KG1 (cell line): ENCODE measurements at places on chromosomes 5 and 9.
A peak's percentile ranks its signal among the peaks of the same experiment; 100 is the strongest.

- DNase-seq, result no peak
Observed at GRCh38 chr5:137665678-137666460, 70.0 kb downstream of the KLHL3 start.

DNA sequence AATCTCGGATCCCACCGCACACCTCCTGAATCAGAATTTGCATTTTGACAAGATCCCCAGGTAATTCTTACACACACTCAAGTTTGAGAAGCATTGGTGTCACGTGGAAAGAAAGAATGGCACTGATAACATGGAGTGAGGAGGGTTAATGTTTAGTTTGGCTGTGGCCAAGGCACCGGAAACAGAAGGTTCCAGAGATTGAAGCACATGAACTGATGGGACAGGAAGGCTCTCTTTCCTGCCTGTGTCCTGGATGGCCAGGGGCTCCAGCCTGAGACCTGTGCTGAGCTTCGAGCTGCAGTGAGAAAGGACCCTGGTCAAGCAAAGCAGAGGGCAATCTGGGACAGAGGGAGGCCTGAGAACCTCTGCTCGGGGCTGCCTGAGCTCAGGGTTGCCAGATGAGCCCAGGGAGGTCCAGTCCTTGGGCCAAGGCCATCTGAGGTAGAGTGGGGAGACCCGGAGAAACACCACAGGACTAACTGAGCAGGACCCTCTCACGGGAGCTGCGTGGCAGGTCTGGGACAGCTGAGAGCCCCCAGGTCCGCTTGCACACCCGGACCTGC lies 27.3 kb downstream of the AFAP1L1 start:
- no peak for DNase-seq

DNA sequence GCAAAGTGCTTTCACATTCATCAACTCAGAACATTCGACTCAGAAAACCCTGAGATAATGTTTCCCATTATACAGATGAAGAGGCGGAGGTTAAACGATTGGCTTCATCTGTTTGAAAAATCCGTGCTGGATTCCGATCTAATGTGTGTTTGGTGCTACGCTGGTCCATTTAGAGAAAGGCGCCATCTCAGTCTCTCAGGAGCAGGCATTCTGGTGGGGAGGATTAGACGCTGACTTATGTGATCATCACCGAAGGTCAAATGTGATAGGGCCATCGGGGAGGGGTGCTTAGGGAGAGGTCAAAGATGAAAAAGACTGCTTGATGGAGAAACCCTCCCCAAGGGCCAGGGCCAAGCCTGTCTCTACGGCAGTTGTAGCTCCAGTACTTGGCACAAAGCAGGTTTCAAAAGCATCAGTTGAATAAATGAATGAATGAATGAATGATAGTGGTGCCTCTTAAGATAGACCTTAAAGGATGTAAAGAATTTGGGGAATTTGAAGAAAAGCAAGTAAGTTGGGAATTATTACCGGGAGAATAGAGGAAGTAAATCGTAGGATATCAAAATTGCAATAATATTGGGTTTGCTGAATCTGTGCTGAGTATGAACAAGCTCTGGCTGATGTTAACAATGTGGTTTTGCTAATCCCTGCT lies 160.6 kb upstream of the SHB start:
- no peak for DNase-seq

GRCh38 chr5:177195307-177195952 lies 61.9 kb downstream of the NSD1 start:
- DNase-seq, result no peak

GRCh38 chr9:35730486-35730854 lies 1.5 kb downstream of the TLN1 start:
- DNase-seq, result no peak

- no peak for DNase-seq
Observed at GRCh38 chr5:1471240-1471853, 26.1 kb upstream of the SLC6A3 start.

DNA sequence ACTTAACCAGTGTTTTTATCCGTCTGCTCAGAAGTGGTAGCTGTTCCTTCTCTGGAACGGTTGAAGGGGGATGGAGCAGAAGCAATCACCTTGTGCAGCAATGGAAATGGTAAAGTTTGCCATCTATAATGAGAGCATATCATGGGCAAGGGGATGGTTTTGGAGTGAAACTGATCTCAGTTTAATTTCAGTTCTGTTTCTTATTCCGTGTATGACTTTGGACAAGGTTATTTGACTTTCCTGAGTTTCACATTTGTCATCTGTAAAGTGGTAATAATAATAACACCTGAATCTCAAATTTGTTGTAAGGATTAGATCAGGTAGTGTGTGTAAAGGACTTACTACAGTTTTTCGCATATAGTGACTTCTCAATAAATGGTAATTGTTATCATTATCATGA lies 106.1 kb downstream of the PCSK1 start:
- no peak for DNase-seq

GRCh38 chr5:132496191-132496630 lies 5.6 kb upstream of the IRF1 start:
- DNase-seq, result no peak

DNA sequence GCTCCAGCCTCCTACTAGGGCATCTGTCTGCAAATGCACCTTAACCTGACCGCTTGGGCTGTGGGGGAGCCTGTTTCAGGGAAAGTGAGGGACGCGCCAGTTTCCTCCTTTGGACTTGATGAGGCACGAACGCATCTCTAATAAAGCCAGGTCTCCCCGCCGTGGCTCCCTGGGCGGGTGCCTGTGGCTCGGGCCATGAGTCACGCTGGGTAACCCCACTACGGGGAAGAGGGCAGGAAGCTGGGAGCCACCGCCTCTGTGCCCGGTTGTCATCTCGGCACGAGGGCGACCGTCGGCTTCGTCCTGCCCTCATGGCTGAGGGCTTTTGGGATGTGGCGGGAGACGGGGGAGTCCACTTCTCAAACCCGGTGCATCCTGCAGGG lies 12.1 kb downstream of the NOTCH1 start:
- peak; percentile 61 for DNase-seq

DNA sequence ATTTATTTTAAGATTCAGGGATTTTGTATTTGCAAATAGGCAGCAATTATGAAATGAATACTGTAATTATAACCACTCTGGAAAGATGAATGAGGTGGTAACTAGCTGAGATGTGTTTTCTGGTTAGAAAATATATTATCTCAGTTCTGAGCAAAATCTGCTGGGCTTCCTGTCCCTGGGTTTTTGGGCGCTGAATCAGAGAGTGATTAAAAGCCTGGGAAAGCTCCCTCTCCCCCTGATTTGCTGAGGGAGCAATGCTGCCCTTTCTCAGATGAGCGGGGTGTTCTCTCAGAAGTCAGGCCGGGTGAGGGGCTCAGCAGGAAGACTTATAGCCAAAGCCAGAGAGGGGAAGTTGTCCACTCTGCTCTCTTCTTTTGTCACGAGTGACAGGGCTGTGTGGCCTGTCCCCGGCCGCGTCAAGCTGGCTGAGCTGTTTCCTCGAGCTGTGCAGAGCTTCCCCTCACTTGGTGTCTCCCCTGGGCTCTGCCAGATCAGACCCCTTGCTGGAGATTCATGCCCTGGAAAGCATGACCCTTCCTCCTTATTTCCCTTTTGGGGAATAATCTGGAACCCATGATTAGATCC lies 39.8 kb upstream of the PITX1 start:
- no peak for DNase-seq

GRCh38 chr5:164501344-164501743 lies 995.9 kb downstream of the MAT2B start:
- DNase-seq, result no peak

DNA sequence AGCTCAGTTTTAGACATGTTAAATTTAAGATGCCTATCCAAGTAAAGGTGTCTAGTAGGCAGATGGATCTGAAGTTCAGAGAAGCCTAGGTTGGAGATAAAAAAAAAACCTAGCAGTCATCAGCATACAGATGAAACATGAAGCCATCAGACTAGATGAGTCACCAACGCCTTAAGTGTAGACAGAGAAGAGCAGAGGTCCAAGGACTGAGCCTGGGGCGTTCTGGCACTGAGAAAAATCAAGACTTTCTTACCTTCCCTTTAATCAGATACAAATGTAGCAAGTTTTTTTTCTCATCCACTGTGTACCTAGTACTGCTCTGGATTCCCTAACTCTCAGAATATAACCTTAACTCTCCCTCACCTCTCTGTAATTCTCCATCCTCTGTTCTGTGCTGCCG lies 97.3 kb downstream of the SIL1 start:
- DNase-seq, result no peak

DNA sequence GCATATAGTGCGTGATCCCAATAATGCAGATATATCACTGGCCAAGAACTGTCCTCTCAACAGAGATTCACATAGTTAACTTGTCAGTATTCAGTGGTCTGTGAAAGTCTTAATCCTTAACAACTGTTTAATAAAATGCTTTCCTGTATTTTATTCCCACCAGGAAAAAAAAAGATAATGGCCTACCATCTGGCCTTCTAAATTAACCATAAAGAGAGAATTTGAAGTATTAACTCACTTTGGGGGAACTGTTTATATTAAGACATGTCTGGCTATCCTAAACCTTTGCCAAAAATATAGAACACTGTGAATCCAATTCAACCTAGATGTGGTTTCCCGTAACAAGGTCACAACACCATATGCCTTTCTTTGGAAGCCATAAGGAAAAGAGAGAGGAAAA lies 818 bp upstream of the FREM1 start:
- DNase-seq, result no peak

DNA sequence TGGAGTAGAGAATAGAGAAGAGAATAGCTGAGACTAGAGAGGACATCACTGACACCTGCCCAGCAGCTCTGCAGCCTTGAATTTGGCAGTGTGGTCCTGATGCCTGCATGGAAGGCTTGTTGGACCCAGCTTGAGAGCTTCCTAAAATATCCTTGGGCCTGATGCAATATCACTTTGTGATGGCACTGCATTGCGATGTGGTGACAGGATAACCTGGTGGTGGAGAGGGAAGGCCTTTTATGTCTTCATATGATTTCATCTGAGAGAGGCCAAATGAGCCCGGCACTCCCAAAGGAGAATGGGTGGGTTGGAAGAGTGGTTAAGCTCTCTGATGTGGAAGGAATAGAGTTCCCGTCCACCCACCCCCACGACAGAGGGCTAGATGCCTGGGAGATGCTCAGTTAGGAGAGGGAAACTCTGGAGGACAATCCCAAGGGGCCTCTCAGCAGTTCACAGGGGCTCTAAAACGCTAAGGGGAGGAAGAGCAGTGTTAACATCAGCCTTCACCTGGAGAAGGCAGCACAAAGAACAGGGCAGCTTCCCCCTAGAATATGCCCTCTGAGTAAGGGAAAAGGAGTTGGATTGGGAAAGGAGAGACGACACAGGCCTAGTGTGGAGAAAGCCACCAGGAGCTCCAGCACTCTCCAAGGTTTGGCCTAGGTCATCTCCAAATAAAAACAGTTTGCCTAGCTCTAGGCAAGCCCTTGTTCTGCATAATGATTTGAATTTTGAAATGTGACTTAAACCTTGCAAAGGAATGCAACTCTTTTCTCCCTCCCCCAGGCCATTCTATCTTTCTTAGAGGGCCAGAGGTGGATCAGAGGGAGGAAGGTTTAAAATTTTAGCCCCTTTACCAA lies 99.8 kb upstream of the SSBP2 start:
- peak; percentile 80 for DNase-seq

GRCh38 chr9:111759762-111760639 lies 34.7 kb downstream of the SHOC1 start:
- peak; percentile 54 for DNase-seq

GRCh38 chr5:82959466-82959865 lies 117.7 kb downstream of the TMEM167A start:
- DNase-seq, result no peak

DNA sequence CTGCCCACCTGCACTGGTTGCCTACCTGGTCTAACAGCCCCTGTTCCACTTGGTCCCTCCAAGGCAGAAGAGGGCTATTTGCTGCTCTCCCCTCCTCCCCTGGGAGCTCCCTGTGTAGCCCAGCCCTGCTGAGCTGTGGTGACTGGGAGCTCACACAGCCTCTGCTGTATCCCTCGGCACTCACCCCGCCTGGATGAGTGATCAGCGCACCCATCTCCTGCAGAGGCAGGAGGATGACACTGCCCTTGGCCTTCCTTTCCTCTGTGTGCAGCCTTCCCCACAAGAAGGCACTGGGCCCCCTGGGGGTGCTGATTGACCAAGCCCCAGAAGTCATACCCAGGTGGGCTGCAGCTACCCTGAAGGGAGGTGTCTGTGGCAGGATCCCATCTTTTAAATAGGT lies 134.2 kb downstream of the ADAMTS2 start:
- DNase-seq, result no peak

DNA sequence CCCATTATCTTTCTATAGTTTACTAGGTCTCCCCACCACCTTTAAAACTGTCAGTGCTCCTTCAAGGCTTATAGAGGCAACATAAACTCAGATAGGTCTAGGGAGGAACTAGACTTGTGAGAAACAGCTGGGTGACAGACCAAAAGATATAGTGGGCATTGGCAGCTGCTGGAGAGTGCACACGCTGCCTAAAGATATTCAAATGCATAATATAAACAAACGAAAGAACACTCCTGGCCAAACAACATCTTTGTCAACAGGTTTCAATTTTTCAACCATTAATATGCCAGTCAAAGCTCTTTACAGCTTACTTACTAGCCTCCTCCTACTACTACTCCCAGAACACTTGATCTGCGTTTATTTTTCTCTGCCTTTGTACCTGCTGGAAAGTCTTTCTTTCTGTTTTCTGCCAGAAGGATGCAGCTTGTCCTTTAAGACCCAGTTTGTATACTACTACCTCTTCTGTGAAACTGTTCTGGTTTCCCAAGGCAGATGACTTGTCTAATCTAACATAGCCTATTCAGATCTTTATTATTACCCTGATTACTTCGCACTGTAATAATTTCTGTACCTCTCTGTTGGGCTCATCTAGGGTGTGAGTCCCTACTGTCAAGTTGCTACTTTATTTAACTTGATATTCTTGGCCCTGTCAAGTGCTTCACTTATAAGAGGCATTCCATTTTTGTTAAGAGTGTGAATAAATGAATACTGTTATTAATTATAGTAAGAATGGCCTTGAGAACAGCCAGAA lies 14.3 kb downstream of the KDM3B start:
- no peak for DNase-seq

GRCh38 chr5:158126442-158127405 lies 267.8 kb upstream of the CLINT1 start:
- DNase-seq, result no peak

- DNase-seq, result no peak
Observed at GRCh38 chr9:119092125-119092524, 277.1 kb downstream of the BRINP1 start.

GRCh38 chr5:146173597-146173996 lies 8.9 kb downstream of the LARS1 start:
- no peak for DNase-seq

GRCh38 chr9:90099262-90099963 lies 494.6 kb downstream of the GADD45G start:
- DNase-seq, result peak; percentile 51

GRCh38 chr5:58922461-58923171 lies 339.7 kb downstream of the RAB3C start:
- DNase-seq, result no peak

DNA sequence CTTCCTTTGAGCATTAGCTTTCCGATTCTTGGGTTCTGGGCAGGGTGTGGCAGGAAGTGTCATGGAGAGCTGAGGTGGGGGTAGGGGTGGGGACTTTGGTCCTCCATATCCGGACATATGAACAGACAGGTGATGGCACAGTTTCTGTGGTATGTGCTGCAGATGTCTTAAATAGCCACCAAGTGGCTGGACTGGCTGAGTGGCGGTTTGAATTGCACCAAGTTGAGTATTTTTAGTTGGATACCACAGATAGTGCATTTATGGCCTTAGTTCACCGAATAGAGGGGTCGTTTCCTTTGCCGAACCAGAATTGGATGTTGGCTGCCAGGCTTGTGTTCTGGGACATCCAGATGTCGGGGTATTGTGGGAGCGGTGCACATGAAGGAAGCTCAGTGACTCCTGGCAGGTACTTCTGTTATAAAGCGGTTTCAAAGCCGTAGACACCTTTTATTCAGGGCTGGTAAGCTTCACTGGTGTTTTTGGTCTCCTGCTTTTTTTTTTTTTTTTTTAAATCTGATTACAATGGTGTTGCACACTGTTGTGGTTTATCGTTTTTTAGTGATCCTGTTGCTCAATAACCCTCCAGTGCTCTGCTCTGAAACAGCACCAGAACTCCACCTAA lies 15.1 kb upstream of the TNFAIP8 start:
- no peak for DNase-seq
